Stimulated activated CD4-positive, alpha-beta T cell treated with anti-CD3 and anti-CD28 coated beads, Interleukin-4, amount 100 ng/mL, for 24 hours (primary cell): ENCODE measurements at places on chromosomes 1 and 21.

- no peak for DNase-seq
These were observed 36.1 kb downstream of the ESRRG start for GRCh38 chr1:216686860-216687766.

- no peak for DNase-seq
These were observed 406 bp upstream of the DNAJC8 start for GRCh38 chr1:28233264-28233606.

DNA sequence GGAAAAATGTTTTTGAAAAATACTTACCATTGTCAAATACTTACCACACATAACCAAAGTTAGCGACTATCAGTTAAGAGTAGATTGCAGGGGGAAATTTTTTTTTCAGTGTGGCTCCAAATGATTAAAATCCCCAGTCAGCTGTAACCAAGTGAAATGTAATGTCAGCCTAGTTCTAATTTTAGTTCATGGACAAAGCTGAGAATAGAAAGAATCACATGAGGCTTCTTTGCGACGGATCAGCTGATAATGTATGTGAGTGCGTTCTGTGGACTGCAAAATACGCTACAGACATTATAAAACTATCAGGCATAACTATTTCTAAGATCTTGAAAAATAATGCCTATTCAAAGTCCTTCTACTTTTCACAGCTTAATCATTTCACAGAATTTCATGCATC, at the start of gene LRRC39:
TSS of gene LRRC39 (minus strand) at position 166 of the 400 bp plus-strand sequence. CDS start 9,740 bp downstream, outside the sequence.
- DNase-seq, result no peak

DNA sequence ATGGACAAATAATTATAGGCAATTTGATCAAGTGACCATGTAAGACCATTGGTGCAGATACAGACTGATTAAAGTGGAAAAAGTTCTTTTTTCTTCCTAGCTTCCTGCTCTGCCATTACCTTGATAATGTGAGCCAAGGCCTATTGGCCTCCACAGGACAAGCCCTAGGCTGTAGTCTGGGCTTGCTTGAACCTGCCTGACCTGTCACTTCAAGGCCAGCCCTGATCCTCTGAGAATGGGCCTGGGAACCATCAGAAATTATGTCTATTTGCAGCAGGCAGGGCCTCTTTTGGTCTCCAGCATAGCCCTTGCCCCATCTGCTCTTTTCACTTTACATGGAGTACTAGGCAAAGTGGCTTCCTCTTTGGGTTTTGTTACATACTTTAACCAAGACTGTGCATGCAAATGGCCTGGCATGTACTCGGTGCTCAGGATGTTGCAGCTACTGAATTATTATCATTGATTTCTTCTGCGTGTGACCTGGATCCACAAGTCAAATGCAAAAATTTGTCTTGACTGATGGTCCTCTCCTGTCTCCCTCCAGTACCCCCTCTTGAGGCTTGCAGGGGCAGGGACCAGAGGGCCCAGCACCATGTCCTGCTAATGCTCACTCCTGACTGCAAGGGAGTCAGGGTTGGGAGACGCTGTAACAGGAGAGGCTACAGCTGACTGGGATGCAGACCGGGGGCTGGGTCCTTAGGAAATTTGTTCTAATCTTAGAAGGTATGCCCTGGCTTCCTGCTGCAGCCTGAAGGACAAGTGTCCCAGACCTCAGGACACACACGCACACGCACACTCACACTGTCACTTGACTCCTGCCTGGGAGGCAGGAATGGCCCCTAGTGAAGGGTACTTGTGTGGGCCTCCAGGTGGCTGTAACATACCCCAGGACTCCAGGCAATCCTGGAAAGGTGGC, 39.4 kb downstream of the RCSD1 start:
- DNase-seq, result no peak

DNA sequence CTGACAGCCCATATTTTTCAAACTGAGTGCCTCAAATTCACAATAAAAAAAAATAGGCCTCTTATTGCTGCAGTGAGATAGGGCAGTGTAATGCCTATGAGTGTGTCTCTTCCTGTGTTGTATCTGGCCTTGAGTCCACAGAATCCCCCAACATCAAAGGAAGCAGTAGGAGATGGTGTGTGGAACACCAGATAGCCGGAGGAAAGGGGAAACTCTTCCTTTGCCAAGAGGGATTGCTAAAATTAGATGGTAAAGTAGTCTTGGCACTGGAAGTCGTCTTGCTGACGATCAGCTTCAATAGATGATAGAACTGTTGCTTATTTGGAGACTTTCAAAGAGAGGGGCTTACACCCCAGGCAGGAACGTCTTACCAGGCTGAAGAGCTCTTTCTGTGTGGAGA, 51.8 kb downstream of the RUNX1 start:
- DNase-seq, result no peak

DNA sequence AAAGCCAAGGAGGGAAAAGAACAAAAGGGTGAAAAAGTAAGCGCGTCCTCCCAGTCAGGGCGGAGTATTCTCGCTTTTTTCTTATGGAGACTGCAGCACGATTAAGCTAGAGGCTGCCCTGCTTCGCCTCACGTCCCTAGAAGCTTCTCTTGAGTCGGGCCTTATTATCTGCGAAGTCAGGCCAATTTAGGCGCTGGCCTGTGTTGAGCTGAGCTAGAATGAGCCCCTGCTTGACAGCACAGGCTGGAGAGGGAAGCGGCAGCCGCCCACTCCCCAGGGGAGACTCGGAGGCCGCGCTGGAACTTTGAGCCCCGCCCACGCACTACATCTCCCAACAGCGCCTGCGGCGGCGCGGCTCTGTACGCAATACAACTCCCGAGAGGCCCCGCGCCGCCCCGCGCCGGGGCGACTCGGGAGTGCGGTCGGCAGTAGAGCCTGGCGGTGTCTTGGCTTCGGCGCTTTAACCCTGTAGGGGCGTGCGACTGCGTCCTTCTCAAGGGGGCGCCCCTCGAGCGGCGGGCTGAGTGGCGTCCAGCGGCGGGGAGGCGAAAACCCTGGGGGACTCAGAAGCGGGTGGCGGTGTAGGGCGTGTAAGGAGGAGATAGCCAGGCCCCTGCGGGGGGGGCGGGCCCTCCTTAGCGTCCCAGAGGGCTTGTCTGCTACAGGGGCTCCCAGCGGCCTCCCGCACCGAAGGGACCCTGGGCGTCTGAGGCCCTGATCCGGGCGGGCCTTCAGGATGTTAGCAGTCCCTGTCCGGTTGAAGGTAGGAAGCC, 888 bp downstream of the ZNF436 start:
- peak; percentile 90 for DNase-seq

GRCh38 chr1:228006034-228006785, 588 bp upstream of the WNT3A start:
- no peak for DNase-seq

DNA sequence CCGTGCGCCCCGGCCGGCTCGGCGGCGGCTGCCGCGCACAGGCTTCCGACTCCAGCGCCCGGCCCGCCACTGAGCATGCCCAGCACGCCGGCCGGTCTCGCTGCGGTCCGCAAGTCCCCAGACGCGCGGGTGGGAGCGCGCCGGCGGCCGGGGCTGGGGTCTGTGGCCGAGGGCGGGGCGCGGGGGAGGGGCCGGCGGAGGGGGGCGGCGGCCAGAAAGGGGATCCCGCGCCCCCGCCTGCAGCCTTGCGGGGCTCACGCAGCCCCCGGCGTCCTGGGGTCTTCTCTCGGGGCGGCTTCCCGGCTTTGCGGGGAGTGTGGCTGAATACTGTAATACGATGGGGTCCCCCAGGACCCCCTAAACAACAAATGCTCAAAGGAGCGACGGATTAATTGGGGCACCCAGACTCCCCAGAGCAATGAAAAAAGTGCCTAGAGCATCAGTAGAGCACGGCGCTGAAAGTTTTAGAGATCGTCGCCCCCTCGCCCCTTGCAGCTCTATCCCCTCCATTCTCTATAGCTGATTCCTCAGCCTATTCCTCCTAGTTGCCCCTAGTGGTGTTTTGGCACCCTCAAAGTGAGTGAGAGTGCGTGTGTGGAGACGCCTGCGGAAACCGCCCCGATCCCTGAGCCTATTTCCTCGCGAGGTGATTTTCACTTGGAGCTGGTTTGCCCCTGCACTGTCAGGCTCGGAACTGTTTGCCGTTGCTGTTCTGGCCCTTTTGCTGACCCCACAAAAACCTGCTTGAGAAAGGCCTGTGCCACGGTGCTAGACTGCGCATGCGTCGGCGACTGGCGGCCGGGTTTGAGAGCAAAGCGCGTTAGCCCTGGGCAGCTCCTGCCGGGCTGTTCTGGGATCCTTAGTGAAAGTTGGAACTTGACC, at the start of gene VAV3:
TSS of gene VAV3 (minus strand) at position 71 of the 882 bp plus-strand sequence. CDS start 311 bp downstream, outside the sequence.
- DNase-seq, result peak; percentile 68

- no peak for DNase-seq
These were observed 73.3 kb upstream of the SLC44A3 start for GRCh38 chr1:94746635-94747525.

DNA sequence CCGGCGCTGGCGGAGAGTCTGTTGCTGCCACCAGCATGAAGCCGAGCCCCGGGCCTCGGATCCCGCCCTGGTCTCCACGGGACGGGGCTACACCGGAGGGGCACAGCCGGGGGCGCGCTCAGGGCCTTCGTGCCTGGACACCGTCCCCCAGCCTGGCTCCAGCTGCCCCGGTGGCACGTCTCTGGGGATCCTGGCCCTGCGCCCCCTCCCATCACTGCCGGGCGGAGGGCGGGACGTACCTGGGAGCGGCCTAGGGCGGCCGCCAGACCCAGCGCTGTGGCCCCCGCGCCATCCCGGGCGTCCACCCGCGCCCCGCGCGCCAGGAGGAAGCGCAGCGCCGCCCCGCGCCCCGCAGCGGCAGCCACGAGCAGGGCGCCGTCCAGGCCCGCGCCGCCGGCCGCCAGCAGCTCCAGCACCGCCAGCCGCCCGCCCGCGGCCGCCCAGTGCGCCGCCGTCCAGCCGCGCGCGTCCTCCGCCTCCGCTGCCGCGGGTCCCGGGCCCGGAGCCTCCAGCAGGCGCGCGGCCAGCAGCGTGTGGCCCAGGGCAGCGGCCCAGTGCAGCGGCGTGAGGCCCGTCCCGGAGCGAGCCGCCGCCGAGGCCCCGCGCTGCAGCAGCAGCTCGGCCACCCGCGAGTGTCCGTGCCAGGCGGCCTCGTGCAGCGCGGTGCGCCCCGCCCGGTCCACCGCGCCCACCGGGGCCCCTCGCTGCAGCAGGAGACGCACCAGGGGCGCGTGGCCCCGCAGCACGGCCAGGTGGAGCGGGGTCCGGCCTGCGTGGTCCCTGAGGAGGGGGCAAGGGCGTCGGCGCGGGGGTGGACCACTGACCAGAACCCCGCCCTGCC, 1.0 kb downstream of the ANKRD65 start:
- no peak for DNase-seq

GRCh38 chr1:11648039-11648438, 6.2 kb downstream of the FBXO2 start:
- DNase-seq, result no peak

- DNase-seq, result no peak
These were observed 8.6 kb downstream of the RAP1A start for GRCh38 chr1:111628153-111628552.

DNA sequence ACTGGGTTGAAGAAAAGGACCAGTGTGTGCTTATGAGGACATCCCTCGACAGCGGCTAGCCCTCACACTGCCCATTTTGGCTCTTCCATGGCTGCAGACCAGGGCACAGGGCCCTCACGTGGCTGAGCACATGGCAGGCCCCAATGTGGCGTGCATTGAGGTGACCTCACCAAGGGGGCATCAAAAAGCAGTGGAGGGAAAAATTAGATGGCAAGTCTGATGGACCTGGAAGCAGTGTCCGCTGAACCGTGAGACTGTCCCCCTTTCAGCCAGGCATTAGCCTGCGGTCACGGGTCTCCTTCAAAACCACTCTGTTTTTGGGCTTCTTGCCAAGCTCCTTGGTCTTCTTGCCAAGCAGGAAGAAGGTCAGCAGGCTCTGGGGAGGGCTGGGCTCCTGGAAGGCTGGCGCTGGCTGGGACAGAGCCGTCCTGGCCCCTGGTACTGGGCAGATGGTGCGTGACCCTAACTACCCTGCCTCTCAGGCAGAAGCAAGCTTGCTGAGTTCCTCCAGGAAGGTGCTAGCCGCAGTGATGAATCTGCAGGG, 30.8 kb downstream of the TRIM67 start:
- DNase-seq, result no peak

- DNase-seq, result no peak
These were observed 320.2 kb downstream of the ZP4 start for GRCh38 chr1:237570530-237570929.
